ENCODE measurements at places on chromosomes 4 and X. TPM values are rescaled to one million over a fixed set of nuclear protein-coding genes. Genes with fewer than 3 reads are reported as not detected.

Gene DMP1
- not detected for total RNA-seq

DNA sequence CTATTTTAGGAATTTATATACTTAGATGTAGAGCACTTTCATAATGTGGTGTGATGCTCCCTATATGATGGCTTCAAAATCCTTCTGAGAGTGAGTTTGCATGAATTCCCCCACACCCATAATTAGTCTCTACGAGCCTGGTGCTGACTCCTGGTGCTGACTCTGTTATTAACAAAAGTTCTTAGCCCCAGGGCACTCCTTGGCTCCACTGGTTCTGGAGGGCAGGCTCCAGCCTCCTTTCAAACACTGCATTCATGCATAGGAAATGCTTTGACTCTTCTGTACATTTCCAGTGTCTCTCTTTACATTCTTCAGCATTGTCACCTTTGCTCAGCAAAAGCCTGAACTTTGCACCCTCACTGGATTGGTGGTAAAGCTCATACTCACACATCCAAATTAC is 64.0 kb downstream of the LNX1 start:
- H3K27me3 ChIP-seq: no peaks in the 10 kb centered on the region
- no peak overlapping the region for H3K4me3 ChIP-seq
- no peak overlapping the region for H3K27ac ChIP-seq

Gene HMX1
- 0.19 TPM for total RNA-seq

- no peak for DNase-seq
- H3K4me1 ChIP-seq: no peaks in the 10 kb centered on the region
- H3K36me3 ChIP-seq: no peaks in the 10 kb centered on the region
- no peak overlapping the region for H3K4me3 ChIP-seq
- H3K27me3 ChIP-seq: no peaks in the 10 kb centered on the region
Measured at GRCh38 chr4:166535865-166536264, 662.8 kb downstream of the TLL1 start.

DNA sequence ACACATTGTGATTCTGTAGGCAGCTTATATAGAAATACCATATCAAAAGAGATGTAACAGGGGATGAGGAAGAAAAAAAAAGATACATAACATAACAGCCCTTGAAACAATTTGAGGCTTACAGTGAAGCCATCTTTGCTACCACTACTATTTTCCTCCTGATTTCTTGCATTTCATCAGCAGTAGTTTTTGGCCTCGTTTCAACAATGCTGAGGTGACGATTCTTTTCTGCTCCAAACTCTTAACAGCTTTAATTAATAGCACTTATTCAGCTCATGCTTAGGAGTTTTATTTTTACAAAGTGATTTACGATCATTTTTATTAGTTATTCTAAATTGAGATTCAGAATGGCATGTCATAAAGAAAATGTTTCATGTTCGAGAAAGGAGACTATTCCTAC is 163.2 kb downstream of the DCK start:
- no peak for DNase-seq
- no peaks in the 10 kb centered on the region for H3K27me3 ChIP-seq
- no peak overlapping the region for H3K27ac ChIP-seq
- no peaks in the 10 kb centered on the region for H3K36me3 ChIP-seq
- peaks cover 6% of the 10 kb centered on the region for H3K4me1 ChIP-seq
- no peak overlapping the region for H3K4me3 ChIP-seq

GRCh38 chrX:125132274-125132673 is 187.4 kb upstream of the TEX13C start:
- H3K36me3 ChIP-seq: no peaks in the 10 kb centered on the region
- peak; percentile 29 for DNase-seq
- H3K4me3 ChIP-seq: no peak overlapping the region
- H3K27me3 ChIP-seq: no peaks in the 10 kb centered on the region

GRCh38 chrX:16033331-16033730 is 90.0 kb upstream of the GRPR start:
- peaks cover 4% of the 10 kb centered on the region for H3K4me1 ChIP-seq
- H3K36me3 ChIP-seq: no peaks in the 10 kb centered on the region
- H3K4me3 ChIP-seq: no peak overlapping the region
- H3K27ac ChIP-seq: no peak overlapping the region

DNA sequence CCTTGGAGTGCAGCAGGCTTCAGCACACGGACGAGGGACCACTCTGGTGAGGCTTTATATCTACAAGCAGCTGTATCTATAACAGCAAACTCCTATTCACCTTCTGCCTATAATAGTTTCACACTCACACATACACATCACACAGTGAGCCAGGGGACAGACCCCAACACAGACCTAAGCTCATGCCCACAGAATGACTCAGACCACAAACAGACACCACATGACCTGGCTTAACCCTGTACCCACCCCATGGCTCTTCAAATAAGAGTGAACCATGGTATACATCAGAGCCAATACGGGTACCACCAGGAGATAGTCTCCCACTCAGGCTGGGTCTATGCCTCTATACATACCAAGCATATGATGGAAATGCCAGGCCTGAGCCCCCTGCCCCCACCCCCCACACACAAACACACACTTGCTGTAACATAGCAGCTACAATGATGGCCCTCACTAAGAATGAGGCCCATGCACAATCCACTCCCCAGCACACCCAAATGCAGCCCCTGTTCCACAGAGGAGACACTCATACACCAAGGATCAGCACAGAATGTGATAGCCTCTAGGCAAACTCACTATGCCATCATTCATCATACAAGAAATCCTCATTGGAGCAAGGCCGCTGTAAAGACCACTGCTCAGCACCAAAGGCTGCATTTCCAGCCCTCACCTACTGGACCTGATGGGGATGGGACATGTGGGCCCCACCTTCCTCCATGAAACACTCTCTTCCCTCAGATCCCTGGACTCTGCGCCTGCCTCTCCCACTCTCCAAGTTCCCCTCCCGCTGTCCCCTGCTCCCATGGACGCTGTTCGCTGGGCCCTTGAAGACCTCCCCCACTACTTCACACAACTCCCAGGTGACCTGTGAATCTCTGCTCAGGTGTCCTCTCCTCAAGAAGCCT is 62.1 kb upstream of the XIAP start:
- no peak for DNase-seq
- H3K4me1 ChIP-seq: no peaks in the 10 kb centered on the region
- no peaks in the 10 kb centered on the region for H3K27me3 ChIP-seq
- H3K4me3 ChIP-seq: no peak overlapping the region
- H3K36me3 ChIP-seq: no peaks in the 10 kb centered on the region

DNA sequence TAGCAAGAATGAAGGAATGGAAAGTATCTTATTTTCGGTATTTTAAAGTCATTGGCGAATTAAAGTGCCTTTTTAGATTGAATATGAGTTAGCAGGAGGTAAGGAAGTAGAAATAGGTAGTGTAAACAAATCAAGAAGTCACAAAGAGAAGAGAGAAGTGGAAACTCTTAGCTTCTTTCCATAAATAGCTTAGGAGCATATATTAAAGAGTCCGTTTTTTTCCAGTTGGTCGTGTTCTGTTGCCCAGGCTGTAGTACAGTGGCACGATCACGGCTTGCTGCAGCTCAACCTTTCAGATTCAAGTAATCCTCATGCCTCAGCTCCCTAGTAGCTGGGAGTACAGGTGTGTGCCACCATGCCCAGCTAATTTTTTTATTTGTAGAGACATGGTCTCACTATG is 56.4 kb downstream of the UBE2K start:
- H3K4me3 ChIP-seq: no peak overlapping the region
- no peak overlapping the region for H3K27ac ChIP-seq
- no peaks in the 10 kb centered on the region for H3K27me3 ChIP-seq

Gene WDR17
- total RNA-seq: 4.7 TPM

GRCh38 chrX:100768679-100769338 is 36.9 kb upstream of the SYTL4 start:
- no peaks in the 10 kb centered on the region for H3K4me1 ChIP-seq
- peaks cover 32% of the 10 kb centered on the region for H3K27me3 ChIP-seq
- no peak overlapping the region for H3K27ac ChIP-seq
- H3K4me3 ChIP-seq: no peak overlapping the region
- H3K36me3 ChIP-seq: no peaks in the 10 kb centered on the region

Gene TRAM1L1
- 4.5 TPM for total RNA-seq

GRCh38 chrX:130083656-130084382 is 26.5 kb downstream of the ELF4 start:
- H3K4me1 ChIP-seq: no peaks in the 10 kb centered on the region
- no peak overlapping the region for H3K27ac ChIP-seq
- H3K36me3 ChIP-seq: no peaks in the 10 kb centered on the region
- H3K4me3 ChIP-seq: no peak overlapping the region
- DNase-seq: no peak
- no peaks in the 10 kb centered on the region for H3K27me3 ChIP-seq

Gene ZGRF1
- 128 TPM for total RNA-seq

- no peak overlapping the region for H3K27ac ChIP-seq
- H3K27me3 ChIP-seq: peaks cover 5% of the 10 kb centered on the region
- H3K4me1 ChIP-seq: no peaks in the 10 kb centered on the region
Measured at GRCh38 chr4:88291003-88291402, 6.6 kb upstream of the PPM1K start.

Gene ANTXR2
- 28.3 TPM for total RNA-seq

Gene TRO
- 106 TPM for total RNA-seq
